Glutamatergic neuron (in vitro differentiated cells): ENCODE measurements at places on chromosomes 16 and 17. TPM values are rescaled to one million over a fixed set of nuclear protein-coding genes. Genes with fewer than 3 reads are reported as not detected.

PLEKHG4 gene
- 3.4 TPM for total RNA-seq

SPATA22 gene
- not detected for total RNA-seq

DNA sequence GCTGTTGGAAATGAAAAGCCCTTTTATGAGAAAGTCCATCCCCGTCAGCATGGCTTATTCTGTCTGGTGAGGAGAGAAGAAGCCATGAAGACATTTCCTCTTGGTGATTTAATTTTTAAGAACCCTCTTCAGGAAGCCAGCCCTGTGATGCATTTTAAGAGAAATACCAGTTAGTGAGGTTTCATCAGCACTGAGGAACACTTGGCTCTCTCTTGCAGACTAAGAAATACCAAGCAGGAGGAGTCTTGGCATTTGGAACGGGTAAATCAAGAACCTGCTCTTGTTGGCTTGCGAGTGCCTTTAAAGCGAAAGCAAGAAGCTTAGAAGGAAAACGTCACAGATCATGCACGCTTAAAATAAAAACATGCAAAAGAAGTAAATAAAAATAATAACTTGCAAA is 17.5 kb downstream of the RAB11FIP3 start:
- no peak for DNase-seq

DNA sequence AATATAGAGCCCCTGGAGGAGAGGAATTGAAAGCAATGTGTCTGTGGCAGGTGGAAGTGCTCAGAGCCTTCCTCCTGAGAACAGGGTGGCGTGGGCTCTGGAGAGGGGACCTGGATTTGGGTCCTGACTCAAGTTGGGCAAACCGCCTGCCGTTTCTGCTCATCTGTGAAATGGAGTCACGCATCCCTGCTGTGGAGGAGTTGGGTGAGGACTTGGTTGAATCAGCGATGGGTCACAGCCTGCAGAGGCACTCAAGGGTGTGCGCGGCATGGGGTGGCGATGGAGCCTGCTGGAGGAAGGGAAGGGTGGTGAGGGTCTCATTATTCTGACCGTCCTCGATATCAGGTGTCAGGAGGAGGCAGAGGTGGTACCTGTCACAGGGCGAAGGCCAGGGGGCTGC is 3.1 kb downstream of the ADAD2 start:
- DNase-seq = no peak
